Activated T-cell treated with anti-CD3 and anti-CD28 coated beads for 24 hours (primary cell): ENCODE measurements at places on chromosomes 11 and 22.

DNA sequence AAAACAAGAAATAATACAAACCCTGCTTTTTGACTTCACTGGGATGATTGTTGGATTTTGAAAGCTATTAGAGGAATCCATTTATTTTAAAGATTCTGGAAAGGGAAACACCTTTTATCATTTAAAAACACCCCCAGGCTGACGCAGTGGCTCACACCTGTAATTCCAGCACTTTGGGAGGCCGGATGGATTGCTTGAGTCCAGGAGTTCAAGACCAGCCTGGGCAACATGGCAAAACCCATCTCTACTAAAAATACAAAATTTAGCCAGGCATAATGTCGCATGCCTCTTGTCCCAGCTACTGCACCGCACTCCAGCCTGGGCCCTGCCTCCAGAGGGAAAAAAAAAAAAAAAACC, 317 bp upstream of the SCN2B start:
- no peak for DNase-seq

DNA sequence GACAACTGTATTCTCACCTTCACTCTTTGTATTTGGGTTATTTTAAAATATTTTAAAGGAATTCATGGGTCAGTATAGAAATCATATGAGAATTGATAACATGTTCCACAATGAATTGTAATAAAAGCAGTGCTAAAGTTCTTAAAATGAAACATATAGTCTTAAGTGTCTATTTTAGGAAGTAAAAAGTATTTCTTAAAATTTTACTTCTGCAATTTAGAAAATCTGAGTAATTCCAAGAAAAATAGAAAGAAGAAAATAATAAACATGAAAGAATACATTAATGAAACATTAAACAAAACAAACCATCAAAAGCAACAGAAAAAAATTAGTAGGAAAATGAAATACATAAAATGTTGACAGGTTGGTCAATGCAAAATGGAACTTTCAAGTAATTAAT, 332.4 kb downstream of the ETS1 start:
- DNase-seq, result no peak

DNA sequence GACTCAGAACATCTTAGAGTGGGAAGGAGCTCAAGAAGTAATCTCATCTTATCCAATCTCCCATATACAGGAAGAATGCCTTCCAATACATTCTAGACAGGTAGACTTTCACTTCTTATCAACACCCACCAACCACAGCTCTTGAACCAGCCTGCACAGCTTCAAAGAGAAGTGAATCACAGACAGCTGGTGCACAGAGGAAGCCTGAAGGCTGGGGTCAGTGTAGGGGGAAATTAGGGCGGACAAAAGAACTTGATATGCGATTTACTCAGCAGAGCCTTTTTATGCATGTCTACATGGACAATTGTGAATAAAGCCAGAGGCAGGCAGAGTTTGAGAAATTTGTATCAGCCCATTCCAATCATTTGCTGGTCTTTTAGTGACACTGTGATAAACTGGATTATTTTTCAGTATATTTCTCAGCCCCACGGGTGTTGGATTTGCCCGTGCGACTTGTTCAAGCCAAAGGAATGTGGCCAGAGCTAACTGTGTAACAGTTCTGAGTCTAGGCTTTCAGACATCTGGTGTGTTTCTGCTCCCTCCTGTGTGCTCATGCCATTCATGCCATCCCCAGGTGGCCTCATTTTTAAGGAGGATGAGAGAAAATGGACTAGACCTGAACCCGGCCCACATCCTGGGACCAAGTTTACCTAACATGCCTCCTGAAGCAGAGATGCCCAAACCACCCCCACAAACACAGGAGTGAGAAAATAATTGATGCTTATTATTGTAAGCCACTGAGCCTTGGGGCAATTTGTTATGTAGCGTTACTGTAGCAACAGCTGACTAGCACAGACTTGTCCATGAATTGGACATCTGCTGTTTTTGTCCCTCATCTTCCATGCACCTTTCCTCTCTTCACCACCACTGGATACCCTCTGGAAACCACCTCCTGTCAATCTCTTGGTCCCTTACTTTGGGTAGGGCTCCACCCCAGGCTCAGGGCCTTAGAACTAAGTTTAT, 137.5 kb upstream of the HSD17B12 start:
- DNase-seq, result no peak

DNA sequence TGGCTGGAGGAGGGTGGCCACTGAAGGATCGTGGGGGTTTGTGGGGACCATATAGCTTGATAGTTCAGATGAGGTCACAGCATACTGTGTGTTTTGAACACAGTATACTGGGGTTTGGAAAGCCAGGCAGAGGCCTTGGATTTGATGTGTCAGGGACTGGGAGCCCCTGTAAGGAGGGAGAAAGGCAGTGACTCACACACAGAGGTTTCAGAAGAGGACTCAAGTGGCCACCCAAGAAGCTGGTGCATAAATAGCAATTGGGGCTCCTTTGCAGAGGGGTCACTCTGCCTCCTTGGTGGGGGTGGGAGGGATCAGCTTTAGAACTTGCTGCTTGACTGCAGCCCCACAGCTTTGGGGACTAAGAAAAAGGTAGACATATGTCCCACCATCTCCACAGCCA, 39.3 kb downstream of the SLC5A1 start:
- DNase-seq, result no peak

DNA sequence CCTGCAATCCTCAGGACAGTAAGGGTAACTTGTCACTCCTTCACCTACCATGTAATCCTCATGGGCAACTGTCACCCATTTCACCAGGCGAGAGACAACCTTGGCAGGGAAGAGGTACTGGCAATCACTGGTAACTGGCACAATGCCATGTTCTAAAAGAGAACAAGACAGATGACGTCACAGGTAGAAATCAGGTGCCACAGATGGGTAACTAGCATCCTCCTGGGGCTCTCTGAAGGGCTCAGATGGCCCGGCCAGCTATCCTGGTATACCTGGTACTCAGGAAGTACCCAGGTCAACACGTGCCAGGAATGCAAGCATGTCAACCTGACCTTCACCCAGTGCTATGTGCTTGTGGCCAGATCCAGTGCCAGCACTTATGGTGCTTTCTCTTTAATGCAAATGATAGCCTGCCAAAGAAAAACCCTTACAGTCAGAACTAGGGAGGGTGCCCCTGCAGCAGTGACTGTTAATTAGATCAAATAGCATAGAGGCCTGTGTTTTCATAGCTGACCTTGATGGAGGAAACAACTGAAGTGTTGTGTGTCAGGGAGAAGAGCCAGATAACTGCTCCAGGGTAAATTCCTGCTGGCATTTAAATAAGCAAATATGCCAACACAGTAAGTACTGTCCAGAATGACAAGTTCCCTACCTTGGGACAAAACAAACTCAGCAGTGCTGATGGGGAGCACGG, 36.2 kb downstream of the THOC5 start:
- no peak for DNase-seq

DNA sequence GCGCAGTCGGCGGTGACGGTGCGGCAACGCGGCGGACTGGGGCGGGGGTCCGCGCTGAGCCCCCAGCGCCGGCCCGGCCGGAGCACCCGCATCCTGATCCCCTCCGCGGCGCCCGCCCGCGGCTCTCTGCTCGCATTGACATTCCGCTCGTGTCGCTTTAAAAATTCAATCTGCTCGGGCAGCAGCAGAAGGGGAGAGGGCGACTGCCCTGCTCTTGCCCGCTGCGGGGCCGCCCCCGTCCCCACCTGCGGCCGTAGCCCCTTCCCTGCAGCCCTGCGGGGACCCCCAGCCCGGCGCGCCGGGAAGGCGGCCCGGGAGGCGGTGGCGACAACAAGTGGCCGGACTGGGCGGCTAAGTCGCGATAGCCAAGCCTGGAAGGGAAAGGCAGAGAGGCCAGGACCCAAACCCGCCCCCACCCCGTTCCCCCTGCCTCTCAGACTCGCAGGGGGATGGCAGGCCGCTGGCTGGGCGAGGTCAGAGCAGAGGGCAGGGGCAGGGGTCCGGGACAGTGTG, 1.1 kb downstream of the CABP7 start:
- DNase-seq, result no peak
